ENCODE measurements at places on chromosomes 2 and 18. TPM values are rescaled to one million over a fixed set of nuclear protein-coding genes. Genes with fewer than 3 reads are reported as not detected.

Gene CYS1
- total RNA-seq: not detected

Gene DES
- total RNA-seq: 1.2 TPM

Gene COL5A2
- total RNA-seq: 151 TPM

Gene SERPINE2
- 12.7 TPM for total RNA-seq

Gene UNC80
- not detected for total RNA-seq

Gene HSPE1
- 207 TPM for total RNA-seq

Gene RBBP8
- 22.5 TPM for total RNA-seq

Gene RAMP1
- not detected for total RNA-seq

Gene PSMA8
- total RNA-seq: not detected

Gene CROCC2
- total RNA-seq: not detected

Gene LAMA1
- 0.32 TPM for total RNA-seq

Gene GALR1
- total RNA-seq: not detected

Gene SCYGR4
- total RNA-seq: not detected

Gene HTR2B
- total RNA-seq: under 0.01 TPM

Gene MAPRE3
- total RNA-seq: 0.65 TPM

Gene CCDC148
- total RNA-seq: under 0.01 TPM

Gene TSPYL6
- not detected for total RNA-seq

Gene REG3A
- total RNA-seq: not detected

Gene ROCK2
- total RNA-seq: 50.0 TPM

Gene TNFAIP6
- total RNA-seq: 0.91 TPM

Gene SIX3
- total RNA-seq: not detected

Gene TUBA3E
- total RNA-seq: not detected

Gene UGT1A4
- not detected for total RNA-seq

Gene SLC8A1
- 5.2 TPM for total RNA-seq

Gene C2orf78
- not detected for total RNA-seq

Gene SPHKAP
- total RNA-seq: under 0.01 TPM

Gene CYP27C1
- total RNA-seq: not detected

Gene IL36G
- total RNA-seq: not detected

Gene TUBB8B
- not detected for total RNA-seq

Gene LGALSL
- total RNA-seq: 2.9 TPM

Gene TTC39C
- 2.3 TPM for total RNA-seq

Gene CHRND
- total RNA-seq: not detected
